NCI-H187 treated with DMSO at 0.1 percent for 48 hours (cell line): ENCODE measurements at places on chromosomes 12 and 14.

- no peak for DNase-seq
Observed at GRCh38 chr12:124087266-124088051, 114.4 kb downstream of the ZNF664 start.

DNA sequence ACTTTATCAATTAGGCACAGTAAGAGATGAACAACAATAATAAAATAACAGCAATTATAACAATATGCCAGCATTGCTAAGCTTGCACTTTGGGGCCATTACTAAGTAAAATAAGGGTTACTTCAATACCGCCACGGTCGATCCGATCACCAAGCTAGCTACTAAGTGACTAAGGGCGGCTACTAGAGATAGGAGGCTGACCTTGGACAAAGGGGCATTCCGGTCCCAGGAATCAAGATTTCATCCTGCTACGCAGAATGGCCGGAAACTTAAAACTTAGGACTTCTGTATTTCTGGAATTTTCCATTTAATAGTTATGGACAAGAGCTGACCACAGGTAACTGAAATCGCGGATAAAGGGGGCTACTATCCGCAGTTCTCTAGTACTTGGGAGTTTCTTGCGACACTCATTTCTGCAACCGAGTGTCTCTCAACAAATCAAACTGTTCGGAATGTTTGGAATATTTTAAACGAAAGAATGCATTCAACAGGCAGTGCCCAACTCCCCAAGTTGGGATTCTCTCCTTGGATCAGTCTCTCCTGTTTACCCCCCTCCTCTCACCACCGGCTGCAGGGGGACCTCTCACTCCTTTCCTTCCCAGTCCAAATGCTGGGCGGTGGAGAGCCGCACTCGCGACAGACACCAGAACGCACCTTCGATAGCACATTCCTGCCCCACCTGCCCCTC, 650 bp downstream of the HEBP1 start:
- DNase-seq, result no peak

GRCh38 chr14:68962681-68963080, 16.4 kb downstream of the ACTN1 start:
- DNase-seq, result no peak

DNA sequence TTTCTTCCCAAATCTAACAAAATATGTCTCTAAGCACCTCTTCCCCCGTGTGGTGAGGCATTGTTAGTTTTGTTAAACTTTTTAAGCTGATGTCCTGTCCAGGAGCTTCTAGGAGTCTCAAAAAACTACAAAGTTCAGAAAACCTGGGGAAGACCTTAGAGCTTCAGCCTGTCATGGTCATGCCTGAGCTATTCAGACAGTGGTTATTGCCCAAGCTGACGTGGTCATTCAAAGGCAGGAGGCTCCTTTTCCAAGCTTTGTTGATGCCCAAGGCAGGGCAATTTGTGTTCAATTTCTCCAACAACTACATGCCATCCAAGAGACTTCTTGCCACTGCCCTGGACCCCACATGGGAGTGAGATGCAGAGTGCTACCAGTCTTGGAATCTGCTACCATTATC, 5.8 kb upstream of the LYZ start:
- no peak for DNase-seq

DNA sequence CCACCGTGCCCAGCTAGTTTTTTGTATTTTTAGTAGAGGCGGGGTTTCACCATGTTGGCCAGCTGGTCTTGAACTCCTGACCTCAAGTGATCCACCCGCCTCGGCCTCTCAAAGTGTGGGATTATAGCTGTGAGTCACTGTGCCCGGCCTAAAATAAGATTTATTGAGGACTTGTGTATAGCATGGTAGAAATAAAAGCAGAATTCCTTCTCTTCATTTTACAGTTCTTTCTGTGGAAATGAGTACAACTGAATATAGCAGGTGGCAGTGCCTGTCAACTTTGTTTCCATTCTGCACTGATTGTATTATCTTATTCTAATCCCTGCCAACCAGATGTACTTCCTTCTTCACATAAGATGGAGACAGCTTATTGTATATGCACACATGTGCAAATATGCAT, 41.0 kb downstream of the DIP2B start:
- no peak for DNase-seq

DNA sequence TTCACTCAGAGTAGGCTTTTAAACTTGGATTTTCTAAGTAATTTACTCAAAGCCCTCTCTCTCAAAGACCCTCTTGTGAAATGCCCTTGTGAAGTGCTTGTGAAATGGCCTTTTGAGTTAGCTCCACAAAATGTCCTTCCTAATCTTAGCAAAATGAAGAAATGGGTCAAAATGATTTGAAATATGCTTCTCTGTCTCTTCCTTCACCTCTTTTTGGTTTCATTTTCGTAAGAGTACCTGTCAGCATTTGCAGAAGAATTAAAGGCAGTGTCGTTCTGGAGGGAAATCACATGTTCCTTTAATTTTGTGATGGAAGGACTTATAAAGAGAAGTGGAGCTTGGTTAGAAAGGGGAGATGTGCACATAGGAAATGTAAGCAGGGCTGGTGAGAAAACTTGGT, 93.7 kb downstream of the HMGA2 start:
- DNase-seq, result no peak

GRCh38 chr12:121767525-121768016, 25.9 kb downstream of the RHOF start:
- DNase-seq, result no peak
